Heart right ventricle (tissue), 16 donors: ENCODE measurements at places on chromosomes 6 and 20.

GRCh38 chr6:157025437-157025836 lies 248.3 kb downstream of the ARID1B start:
- DNase-seq: no peak

DNA sequence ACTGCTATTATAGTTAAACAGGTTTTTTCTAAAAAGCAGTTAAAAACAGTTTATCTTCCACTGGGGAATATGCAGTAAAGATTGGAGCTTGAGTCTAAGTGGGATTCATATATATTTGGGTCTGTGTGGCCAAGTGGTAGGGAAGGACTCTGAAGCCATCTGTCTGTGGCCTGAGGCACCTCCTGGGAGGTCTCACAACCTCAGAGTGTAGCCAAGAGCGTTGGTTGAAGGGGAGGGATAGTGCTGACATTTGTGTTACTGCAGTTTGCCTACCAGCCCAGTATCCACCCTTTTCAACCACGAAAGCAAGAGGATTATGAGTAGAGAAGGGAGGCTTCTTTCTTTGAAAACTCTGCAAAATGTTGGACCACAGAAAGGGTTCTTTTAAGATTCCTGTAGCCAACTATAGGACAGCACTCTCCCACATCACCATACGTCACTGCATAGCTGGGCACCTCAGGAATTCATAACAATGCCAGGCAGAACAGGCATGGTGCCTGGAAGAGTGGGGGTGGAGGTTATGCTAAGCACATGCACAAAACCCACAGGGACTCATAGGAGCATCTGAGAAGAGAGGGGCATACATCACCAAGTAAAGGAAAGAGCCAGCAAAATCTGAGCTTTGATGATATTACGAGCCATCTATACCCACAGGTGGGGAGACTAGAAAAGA lies 90.5 kb upstream of the HEY2 start:
- peak; percentile 22 for DNase-seq

DNA sequence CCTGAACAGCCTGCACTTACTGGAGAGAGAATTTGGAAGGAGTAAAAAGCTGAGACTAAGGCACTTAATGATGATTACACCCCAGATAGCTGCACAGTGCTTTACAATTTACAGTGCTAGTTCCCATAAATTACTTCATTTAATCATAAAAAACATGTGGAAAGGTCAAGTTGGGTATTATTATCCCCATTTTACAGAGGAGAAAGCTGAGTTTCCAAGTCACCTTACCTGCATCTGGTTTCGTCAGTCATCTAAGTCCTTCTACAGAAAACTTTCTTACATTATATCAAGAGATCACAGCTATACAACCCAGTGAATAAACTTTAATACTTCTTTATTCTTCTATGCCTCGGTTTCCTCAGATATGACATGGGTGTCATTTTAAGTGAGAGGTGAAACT lies 3.3 kb downstream of the PTPRK start:
- DNase-seq: no peak

- DNase-seq: no peak
Observed at GRCh38 chr20:63641146-63641791, 12.0 kb downstream of the STMN3 start.

DNA sequence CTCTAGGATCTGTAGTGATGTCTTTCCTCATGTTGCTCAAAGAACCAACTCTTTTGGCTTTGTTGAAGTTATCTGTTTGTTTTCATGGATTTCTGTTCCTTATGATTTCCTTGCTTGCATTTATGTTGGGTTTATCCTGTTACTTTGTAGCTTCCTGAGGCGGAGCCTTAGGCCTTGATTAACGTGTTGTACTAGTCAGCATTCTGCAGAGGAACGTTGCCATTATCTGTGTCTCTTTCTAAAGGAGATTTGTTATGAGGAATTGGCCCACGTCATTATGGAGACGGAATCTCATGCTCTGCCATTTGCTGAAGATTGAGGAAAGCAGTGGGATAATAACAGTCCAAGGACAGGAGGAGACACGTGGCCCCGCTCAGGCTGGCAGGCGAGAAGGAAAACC lies 29.9 kb downstream of the UCKL1 start:
- DNase-seq: no peak

GRCh38 chr20:62297449-62298227 lies 5.2 kb upstream of the ADRM1 start:
- no peak for DNase-seq

DNA sequence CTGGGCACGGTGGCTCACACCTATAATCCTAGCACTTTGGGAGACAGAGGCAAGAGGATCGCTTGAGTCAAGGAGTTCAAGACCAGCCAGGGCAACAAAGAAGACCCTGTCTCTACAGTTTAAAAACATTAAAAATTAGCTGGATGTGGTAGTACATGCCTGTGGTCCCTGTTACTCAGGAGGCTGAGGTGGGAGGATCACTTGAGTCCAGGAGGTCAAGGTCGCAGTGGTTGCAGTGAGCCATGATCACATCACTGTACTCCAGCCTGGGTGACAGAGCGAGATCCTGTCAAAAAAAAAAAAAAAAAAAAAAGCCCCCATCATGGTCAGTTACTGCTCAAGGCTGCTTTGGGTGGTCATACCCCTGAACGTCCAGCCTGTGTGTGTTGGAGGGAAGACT lies 55.8 kb downstream of the ARHGAP40 start:
- DNase-seq: no peak

GRCh38 chr20:47019121-47019824 lies 124.6 kb downstream of the EYA2 start:
- DNase-seq: no peak

DNA sequence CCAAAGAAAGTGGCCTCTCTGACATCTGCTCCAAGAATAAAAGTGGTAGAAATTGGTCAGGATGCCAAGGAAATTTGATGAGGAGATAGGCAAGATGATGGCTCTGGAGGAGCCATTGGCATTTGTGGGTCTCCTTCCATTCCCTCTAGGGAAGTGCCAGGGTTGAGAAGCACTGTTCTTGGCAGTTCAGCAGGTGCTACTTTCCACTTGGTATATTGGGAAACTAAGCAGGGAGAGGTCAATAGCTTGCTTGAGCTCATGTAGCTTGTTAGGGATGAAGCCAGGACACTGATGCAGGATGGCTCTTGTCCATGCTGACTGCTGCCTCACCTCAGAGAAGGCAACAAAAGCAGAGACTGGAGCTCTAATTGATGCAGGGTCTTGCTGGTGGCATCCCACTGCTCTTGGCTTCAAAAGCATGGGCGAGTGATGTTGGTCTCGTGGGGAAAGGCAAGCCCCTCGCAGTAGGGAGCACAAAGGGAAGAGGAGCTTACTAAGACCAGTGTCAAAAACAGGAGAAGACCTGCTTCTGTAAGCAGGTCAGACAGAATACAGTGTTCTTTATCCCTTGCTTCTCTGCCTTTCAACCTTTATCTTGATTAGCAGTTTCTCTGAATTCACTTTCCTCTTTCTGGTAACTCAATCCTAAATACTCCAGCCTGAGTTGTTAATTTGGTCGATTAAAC lies 73.1 kb upstream of the RIPOR2 start:
- DNase-seq: no peak

DNA sequence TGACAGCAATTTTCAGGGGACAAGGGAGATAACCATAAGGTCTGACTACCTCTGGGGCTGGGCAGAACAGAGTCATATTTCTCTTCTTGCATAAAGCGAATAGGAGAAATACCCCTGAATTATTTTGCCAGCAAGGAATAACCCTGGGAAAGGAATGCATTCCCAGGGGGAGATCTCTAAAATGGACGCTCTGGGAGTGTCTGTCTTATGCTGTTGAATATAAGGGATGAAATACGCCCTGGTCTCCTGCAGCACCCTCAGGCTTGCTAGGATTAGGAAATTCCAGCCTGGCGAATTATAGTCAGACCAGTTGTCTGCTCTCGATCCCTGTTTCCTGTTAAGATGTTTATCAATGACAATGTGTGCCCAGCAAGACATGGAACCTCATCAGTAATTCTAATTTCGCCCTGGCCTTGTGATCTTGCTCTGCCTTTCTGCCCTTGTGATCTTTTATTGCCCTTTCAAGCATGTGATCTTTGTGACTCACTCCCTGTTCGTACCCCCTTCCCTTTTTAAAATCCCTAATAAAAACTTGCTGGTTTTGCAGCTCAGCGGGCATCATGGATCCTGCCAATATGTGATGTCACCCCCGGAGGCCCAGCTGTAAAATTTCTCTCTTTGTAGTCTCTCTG lies 221.6 kb upstream of the HS3ST5 start:
- DNase-seq: no peak

GRCh38 chr20:34824452-34824805 lies 1.0 kb downstream of the NCOA6 start:
- DNase-seq: peak; percentile 59
